ENCODE measurements at places on chromosomes 12 and 14.

- DNase-seq = no peak
Observed at GRCh38 chr14:89452281-89452680, 35.2 kb upstream of the FOXN3 start.

DNA sequence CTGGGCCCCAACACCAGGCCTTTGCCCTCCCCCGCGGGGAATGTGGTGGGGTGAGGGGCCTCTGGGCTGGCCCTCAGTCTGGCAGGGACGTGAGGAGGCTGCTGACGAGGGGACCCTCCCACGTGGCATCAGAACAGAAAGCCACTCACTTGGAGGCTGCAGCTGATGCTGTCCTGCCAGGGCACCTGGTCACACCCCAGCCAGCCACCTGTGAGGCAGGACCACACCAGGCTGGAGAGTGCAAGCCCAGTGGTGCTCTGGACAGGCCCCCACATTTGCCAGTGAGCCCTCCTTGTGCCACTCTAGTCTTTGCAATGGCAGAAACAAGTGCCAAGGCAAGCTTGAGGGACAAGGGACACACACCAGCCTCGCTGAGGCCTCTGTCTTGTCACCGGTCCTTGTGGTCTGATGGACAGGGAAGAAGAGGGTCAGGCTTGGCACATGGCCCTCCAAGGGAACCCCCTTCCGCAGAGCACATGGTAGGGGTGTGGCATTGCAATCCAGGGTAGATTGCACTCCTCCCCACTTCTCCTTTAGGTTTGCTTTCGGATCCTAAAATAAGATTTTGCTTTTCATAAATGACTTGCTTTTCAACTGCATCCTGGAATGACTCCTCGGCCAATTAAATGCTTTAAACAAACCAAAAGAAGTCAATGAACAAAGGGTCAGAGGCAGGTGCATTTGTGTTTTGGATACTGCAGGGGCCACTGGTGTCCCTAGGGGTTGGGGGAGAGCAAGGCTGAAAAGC, 53.7 kb downstream of the CCDC88C start:
- no peak for DNase-seq

DNA sequence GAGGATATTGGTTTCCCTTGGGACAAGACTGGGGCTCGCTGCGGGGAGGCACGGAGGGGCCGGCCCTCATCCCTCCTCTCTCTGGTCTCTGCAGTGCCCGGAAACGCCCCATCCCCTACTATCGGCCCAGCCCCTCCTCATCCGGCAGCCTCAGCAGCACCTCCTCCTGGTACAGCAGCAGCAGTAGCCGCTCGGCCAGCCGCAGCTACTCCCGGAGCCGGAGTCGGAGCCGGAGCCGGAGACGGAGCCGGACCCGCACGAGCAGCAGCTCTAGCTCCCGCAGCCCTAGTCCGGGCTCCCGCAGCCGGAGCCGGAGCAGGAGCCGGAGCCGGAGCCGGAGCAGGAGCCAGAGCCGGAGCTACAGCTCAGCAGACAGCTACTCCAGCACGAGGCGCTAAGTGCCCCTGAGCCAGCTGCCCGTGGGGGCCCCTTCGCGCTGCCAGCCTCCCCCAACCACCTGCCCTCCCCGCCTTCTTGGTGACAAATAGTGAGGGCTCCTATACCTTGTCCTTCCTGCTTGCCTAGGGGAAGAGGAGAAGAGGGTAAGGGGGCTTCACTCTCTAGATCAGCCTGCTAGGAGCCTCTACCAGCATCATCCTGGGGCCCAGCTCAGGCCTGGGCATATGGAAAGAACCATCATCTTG, 22.2 kb upstream of the HSPB8 start:
- no peak for DNase-seq

- DNase-seq = no peak
Observed at GRCh38 chr12:89389755-89390661, 37.7 kb upstream of the DUSP6 start.

DNA sequence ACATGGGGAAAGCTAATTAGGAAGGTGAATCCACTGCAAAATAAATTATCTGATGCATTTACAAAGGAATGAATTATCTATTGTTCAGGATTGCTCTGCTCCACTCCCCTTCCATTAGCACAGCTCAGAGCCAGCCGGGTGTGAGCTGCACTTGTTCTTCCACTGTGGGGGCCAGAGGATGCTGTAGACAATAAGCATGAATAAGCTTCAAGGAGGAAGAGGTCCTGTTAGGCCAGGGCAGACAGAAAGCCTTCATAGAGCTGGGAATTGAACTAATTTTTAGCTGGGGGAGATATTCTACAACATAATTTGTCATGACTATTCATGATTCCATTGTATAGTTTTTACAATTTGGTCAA, 137.6 kb upstream of the MAX start:
- DNase-seq = no peak

DNA sequence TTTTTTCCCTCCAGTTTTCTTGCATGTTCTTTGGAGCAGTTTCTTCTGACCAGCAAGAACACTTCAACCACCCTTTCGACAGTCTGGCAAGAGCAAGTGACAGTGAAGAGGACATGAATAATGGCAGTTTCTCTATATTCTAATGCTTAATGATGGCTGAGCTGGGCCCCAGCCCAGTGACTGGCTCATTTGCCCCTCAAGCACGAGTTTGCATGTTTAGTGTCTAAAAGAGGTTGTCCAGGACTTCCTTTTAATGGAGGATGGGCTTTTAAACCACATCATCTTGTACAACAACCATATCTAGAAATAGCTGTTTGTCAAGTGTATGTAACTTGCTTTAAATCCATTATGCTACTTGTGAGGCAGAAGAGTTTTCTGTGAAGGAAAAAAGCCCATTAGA, 28.4 kb downstream of the RAD9B start:
- DNase-seq = no peak

DNA sequence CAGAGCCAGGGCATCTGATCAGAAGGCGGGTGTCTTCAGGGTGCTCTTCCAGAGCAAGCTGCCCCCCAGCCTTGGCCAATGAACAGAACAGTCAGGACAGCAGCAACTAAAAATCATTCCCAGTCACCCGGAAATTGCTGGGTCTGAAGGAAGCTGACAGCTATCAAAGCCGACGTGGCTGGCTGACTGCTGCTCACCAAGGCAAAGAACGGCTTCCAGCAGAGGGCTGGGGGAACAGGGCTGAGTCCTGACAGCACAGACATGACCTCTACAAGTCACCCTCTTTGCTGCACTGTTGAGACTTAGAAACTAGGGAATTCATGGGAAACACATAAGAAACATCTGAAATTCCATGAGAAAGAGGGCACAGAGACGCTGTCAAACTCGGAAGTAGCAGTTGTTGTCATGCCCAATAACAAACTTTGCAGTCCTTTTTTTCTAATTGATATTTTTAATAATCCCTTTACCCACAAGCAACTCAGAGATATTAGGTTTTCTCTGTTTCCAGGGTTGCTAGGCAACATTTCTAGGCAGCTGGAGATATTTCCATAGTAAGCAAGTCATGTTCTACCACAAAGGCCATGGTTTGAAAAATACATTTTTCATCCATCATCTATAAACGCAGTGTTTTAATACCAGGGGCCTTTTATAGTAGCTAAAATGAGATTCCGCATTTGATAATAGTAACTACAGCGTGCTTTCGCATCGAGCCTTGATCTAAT, 365.2 kb downstream of the SEC23A start:
- DNase-seq = no peak

- DNase-seq = no peak
Observed at GRCh38 chr12:78441737-78442453, 422.7 kb upstream of the SYT1 start.

Measured in stimulated activated CD4-positive, alpha-beta T cell treated with anti-CD3 and anti-CD28 coated beads, Interleukin-12 subunit alpha, Interleukin-12 subunit beta, amount 100 ng/mL, for 24 hours (primary cell).